ENCODE measurements at places on chromosomes 12 and 14. TPM values are rescaled to one million over a fixed set of nuclear protein-coding genes. Genes with fewer than 3 reads are reported as not detected.
A peak's percentile ranks its signal among the peaks of the same experiment; 100 is the strongest.

SYT10 gene
- total RNA-seq, result not detected

ARHGAP5 gene
- 36.0 TPM for total RNA-seq

PELI2 gene
- 3.4 TPM for total RNA-seq

DNA sequence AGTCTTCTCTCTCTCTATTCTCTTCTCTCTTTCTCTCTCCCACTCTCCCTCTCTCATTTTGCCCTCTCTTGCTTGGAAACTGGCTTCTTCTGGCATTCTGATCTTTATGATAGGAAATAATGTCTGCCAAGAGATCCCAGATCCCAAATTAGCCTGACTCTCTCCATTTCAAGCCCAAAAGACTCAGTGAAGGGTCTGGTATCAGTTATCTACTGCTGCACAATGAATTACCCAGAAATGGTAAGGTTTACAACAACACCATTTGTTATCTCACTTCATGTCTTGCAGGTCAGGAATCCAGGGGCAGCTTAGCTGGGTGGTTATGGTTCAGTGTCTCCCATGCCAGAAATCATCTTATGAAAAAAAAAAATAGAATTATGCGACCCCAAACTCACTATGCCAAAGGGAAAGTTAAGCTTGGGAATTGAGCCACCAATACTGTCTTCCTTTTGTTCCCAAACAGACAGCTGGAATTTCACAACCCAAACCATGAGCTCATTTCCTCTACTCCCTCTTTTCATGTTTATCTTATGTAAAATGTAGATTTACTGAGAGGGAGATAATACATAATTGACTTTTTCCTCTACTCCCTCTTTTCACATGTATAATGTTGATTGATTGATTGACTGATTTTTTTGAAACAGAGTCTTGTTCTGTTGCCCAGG, 67.8 kb upstream of the FICD start:
- peaks cover 10% of the 10 kb centered on the region for H3K27me3 ChIP-seq
- H3K4me3 ChIP-seq, result no peak overlapping the region
- no peaks in the 10 kb centered on the region for H3K4me1 ChIP-seq
- no peak overlapping the region for H3K27ac ChIP-seq
- DNase-seq, result no peak

DNA sequence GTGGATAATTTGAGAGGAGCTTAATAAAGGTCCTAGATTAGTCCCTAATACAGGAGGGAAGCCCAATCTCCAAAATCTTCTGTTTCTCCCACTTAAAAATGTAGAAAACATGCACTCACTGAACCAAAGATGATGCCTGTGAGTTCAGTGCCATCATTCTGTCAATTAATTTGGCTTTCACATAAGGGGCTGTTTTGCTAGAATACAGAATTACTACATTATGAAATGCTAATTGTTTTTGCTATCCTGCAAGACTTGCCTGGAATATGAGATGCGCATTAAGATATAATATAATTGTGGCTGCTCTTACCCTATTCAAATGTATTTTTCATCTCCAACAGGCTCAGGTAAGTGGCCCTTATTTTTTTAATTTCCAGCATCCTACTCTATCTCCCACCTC, 111.7 kb downstream of the SEC23A start:
- H3K36me3 ChIP-seq, result no peaks in the 10 kb centered on the region
- H3K4me3 ChIP-seq, result no peak overlapping the region
- peaks cover 10% of the 10 kb centered on the region for H3K4me1 ChIP-seq

DNA sequence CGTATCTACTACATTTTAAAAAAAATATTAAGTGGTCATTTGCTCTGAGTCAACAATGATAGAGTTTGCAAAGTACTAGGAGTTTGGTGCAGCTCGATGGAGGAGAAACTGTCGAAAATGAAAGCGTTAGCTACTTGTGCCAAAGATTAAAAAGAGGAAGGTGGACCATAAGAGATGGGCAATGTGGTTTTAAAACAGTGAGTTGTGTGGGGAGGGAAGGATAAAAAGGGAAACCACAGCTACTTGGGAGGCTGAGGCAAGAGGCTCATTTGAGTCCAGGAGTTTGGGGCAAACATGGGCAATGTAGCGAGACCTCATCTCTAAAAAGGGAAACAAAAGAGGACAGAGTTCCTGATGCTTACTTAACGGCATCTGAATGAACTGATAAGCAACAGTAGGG, 18.2 kb upstream of the STRAP start:
- H3K27ac ChIP-seq, result no peak overlapping the region
- no peak for DNase-seq

- H3K27ac ChIP-seq, result no peak overlapping the region
- no peak overlapping the region for H3K4me3 ChIP-seq
- peaks cover 30% of the 10 kb centered on the region for H3K4me1 ChIP-seq
- H3K36me3 ChIP-seq, result peaks cover 2% of the 10 kb centered on the region
- DNase-seq, result no peak
Observed at GRCh38 chr14:73700325-73700724, 13.9 kb downstream of the PNMA1 start.

GRCh38 chr14:24095271-24096068, 1.4 kb downstream of the PCK2 start:
- peak overlapping the region; percentile 93 for H3K4me3 ChIP-seq
- peak; percentile 88 for DNase-seq
- H3K4me1 ChIP-seq, result peaks cover 22% of the 10 kb centered on the region
- H3K27me3 ChIP-seq, result no peaks in the 10 kb centered on the region

- H3K27me3 ChIP-seq, result peaks cover 7% of the 10 kb centered on the region
- no peaks in the 10 kb centered on the region for H3K4me1 ChIP-seq
- DNase-seq, result no peak
- H3K27ac ChIP-seq, result no peak overlapping the region
Observed at GRCh38 chr14:55926007-55926406, 192.2 kb upstream of the PELI2 start.

DNA sequence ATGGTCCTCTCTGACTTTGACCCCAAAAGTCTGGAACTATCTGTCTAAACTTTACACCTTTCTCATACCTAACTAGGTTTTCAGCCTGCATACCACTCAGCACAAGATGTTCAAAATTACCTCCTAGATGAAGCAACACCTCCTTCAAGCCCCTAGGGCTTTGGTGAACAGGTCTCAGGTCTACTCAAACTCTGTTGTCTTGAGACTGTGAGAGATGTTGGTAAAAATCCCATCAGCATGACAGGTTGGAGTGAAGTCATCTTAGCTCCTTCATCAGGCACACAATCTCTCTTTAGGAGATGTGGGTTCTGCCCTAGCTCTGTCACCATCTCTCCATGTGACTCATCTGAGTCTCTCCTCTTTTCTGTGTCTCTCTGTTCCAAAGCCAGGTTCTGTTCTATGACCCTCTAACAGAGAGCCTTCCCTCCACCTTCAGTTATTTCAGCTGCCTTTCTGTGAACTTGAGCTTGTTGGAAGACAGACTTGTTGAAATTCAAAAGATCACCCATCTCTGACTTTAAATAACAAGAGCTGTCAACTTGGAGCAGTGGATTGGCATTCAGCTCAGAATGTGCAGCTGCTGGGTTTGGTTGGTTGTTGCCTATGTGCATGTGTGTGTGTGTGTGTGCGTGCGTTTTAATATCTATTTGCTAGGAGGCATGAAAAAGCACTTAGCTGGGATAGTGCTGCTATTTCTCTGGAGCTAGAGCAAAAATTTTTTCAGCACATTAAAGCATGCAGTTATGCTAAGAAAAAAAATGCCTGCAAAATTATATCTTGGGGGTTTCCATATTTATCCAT, 130.7 kb downstream of the CRACR2A start:
- H3K4me3 ChIP-seq, result no peak overlapping the region
- H3K27me3 ChIP-seq, result no peaks in the 10 kb centered on the region
- peaks cover 25% of the 10 kb centered on the region for H3K36me3 ChIP-seq
- DNase-seq, result no peak
- H3K27ac ChIP-seq, result no peak overlapping the region

DNA sequence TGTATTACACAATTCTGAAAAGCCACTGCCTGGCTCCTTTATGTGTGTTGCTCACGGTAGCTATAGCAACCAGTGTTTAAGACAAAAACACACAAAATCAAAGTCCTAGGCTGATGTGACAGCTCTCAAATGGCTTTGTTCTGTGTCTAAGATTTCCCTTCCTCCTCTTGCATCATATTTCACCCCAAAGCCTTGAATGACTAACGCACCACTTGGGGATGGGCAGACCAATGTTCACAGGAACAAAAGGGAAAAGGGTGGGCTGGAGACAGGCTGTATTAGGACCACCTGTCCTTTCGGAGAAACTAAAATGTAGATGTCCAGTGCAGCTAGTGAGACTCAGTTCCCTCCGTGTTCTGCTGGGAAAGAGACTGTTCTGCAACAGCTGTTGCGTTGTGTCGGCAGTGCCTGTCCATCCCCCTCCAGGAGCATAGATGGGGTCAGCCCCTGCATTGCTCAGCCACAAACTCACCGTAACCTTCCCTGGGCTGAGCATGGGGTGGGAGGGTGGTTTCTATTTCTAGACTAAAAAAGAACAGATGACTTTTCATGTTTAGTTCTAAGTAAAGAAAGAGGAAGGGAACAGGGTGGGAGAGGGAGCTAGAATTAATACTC, 26.8 kb upstream of the DAAM1 start:
- H3K36me3 ChIP-seq, result no peaks in the 10 kb centered on the region
- H3K27me3 ChIP-seq, result peaks cover 11% of the 10 kb centered on the region
- H3K4me3 ChIP-seq, result no peak overlapping the region
- peaks cover 2% of the 10 kb centered on the region for H3K4me1 ChIP-seq
